Activated CD8-positive, alpha-beta memory T cell treated with anti-CD3 and anti-CD28 coated beads for 1 hour (primary cell): ENCODE measurements at places on chromosomes 2 and 18.

- DNase-seq: no peak
Measured at GRCh38 chr2:217742841-217743240, 260.0 kb downstream of the TNS1 start.

GRCh38 chr2:202114291-202114690 is 41.2 kb downstream of the KIAA2012 start:
- DNase-seq: no peak

DNA sequence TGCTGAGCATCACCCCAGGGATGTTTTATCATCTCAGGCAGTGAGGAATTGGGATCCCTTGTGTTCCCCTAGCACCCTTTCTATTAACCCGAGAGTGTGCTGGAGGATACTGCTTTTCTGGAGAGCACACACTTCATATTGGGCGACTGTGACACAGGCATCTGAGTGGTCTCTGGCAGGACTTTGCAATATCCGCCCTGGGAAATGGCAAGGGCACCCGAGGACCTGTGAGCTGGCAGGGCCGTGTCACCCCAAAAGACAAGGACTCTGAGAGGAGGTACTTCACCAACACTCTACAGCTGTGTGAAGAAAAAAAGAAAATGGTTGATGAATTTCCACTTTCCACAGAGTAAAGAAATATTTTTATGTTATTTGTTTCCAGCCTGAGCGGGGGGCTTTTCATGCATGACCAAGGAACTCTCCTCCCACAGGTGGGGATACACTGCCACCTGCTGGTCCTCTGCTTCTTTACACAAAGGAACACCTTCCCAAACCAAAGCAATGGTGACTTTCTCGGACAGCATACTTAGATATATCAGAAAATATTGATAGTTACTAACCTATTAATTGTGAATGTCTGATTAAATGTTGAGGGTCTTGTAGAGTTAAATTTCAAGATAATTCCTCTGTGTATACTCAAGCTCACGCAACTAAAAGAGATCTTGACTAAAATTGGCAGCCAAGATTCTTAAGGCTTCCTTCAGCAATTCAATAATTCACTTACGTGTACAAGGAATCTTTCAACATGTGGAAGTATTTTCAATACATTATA is 45.9 kb upstream of the REG3G start:
- DNase-seq: no peak

- DNase-seq: no peak
Measured at GRCh38 chr2:134278553-134278952, 24.7 kb downstream of the MGAT5 start.

GRCh38 chr18:51278045-51278649 is 80.7 kb upstream of the MEX3C start:
- no peak for DNase-seq

DNA sequence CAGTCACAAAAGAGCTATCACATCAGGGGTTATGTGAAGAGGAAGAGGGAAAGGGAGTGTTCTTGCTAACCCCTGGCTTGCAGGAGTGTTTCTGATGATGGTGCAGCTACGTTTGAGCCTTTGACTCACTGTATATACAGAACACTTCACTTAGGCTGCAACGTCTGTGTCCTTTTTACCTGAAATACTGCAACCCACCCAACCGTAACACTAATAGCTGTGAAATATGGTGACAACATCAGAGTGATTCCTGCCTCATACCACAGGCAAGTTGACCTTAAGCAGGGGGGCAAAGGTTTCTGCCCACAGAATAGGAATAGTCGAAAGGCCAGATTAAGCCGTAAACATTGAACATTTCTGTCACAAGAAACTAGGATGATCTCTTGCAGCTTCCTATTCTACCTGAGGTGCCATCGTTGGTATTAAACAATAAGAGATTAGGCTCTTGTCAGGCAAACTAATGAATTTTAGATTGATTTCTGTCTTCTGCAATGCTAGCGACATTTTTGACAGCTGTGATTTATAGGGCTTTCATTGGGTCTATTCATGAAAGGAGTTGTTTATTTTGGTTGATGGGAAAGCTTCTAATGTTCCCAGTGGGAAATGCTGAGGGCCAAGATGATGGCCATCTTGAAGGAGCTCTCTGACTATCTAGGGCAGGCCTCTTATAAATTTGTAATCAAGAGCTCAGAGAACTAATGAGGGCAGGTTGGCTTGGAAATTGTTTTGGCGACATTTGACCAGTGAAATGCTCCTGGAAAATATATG is 316.8 kb downstream of the PIK3C3 start:
- DNase-seq: no peak

DNA sequence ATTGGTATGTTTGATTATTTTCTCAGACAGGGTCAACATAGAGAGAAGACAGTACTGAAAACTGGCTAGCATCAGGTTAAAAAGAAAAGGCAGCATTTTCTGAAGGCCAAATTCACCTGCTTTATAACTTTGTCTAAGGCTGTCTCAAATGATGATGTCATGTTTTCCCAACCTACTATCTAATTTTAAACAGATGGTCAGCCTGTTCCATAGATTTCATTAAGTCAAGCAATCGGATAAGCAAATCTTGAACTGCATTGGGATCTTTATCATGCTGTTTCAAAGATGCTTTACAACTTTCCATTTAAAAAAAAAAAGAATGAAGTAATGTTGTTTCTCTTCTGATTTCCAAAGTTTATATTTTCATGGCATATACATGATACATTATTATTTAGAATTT is 56.3 kb upstream of the SPOPL start:
- no peak for DNase-seq

- no peak for DNase-seq
Measured at GRCh38 chr18:61666876-61667590, 225.8 kb downstream of the RNF152 start.

GRCh38 chr2:52495816-52496215 is 1271.8 kb upstream of the CHAC2 start:
- no peak for DNase-seq

GRCh38 chr2:134146620-134147019 is 107.3 kb upstream of the MGAT5 start:
- DNase-seq: no peak

DNA sequence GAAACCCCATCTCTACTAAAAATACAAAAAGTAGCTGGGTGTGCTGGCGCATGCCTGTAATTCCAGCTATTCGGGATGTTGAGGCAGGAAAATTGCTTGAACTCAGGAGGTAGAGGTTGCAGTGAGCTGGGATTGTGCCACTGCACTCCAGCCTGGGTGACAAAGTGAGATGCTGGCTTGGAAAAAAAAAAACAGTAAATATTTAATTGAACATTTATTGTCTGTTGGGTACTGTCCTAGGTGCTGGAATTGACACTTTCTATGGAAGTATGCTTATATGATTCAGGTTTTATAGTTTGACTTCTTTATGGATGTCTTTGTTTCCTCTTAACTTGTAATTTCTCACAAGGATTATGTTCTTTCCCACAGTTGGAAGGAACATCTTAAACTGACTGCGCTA is 633.1 kb upstream of the SETBP1 start:
- no peak for DNase-seq

GRCh38 chr2:43328133-43328532 is 101.7 kb upstream of the ZFP36L2 start:
- no peak for DNase-seq

DNA sequence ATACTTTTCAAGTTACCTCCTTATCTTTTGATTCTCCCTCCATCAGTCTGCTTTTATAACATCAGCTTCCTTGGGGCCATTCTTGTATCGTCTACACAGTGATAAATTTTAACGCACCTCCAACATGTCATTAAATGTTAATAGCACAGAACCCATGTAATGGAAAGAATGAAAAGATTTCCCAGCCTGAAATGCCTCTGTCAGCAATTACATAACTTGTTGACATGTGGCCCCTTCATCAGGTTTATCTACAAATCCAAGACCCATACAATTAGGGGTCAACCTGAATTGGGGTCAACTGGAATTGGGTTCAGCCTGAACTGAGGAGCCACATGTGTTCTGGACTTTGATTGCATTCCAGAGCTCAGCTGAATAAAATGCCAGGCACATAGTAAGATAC is 148.2 kb upstream of the KLF7 start:
- no peak for DNase-seq

DNA sequence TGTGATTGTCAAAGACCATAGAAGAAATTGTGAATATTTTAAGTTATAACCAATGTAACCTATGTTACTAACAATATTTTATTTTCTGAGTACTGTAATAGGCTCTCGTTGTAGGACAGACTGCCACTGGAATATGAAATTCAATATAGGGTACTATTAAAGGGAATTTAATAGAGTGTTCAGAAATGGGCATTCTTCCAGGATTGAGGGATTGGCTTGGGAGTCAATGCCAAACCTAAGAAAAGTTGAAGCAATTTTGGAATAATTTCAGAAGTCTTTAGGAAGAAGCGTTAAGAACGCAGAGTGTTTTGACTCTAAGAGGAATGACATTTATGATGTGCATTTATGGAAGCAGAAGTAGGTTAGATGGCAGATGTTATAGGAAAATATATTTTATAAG is 79.0 kb downstream of the ACVR2A start:
- no peak for DNase-seq

GRCh38 chr18:58222432-58223125 is 178.6 kb downstream of the NEDD4L start:
- no peak for DNase-seq

DNA sequence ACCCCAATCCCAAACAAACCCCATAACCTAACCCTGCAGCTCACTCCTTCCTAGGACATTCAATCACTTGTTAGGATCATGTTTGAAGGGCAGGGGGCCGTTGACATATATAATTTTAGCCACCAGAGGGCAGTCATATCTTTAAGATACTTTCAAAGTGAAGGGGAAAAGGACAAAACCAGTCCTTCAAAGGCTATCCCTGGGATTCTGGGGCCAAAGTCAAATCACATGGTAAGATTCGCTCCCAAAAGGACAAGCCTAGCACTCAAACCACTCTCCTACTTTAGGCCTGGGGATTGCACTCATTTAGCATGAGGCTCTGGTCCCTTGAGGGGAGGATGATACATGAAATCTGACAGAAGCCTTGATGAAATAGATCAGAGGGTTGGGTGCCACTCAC is 44.6 kb downstream of the HAUS1 start:
- DNase-seq: no peak

DNA sequence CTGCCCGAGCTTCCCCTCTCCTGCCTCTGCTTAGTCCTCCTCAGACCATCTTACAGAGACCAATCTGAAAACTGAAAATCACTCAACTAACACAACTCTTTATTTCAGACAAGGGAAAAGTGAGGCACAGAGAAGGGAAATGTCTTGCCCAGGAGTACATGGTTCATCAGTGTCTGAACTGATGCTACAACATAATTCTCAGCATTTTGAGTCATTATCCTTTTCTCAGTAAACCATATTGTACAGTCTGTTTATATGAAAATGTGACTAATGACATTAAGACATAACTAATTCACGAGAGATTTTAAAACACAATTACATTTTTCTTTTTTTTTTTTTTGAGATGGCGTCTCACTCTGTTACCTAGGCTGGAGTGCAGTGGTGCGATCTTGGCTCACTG is 62.7 kb downstream of the ITSN2 start:
- DNase-seq: no peak

DNA sequence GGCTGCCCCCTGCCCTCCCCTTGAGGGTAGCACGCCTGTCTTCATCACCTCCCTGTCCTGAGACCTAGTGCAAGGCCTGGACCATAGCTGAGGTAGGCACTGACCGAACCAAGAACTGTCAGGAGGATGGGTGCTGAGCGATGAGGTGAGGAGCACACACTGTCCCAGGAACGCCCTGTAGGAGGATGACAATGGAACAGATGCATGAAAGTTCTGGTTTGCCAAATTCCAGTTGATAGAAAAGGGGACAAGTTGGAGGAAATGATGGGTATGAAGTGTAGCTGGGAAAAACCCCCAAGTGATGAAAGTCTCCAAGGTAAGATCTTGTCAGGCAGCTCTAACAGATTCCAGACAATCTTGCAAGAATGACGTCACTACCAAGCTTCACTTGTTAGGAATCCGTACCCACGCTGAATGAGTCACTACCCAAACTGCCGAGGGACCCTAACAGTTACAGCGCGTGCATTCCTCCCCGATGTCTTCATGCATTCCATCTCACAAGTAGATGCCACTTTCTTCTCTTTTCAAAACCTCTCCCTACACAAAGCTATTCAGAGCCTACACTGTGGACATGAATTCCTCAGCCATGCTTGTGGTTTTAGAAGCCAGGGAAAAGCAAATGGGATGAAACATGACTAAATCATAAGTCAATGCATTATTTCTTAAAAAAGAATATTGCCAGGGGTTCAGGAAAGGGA is 27.6 kb downstream of the MRPL33 start:
- DNase-seq: no peak

DNA sequence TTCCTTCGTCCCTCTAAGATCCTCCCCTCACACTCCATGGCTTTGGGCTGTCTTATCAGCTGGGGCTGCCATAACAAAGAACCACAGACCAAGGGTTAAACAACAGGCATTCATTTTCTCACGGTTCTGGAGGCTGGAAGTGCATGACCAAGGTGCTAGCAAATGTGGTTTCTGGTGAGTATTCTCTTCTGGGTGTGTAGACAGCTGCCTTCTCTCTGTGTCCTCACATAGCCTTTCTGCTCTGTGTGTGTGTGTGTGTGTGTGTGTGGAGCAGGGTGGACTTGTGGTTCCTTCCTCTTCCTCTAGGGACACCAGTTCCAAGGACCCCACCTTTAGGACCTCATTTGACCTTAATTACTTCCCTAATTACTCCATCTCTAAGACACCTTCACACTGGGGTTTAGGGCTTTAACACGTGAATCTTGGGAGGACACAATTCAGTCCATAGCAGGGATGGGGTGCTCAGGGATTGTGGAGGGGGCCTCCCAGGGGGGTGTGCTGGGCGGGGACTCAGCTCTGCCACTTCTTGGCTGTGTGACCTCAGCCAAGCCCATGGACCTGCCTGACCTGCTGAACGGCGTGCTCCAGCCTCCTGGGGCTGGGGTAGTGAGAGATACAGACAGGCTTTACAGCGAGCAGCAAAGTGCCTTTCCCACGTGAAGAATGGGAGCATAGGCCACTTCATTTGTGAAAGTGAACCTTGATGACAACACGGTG is 38.0 kb downstream of the ACKR3 start:
- DNase-seq: no peak
